Osteocyte (in vitro differentiated cells): ENCODE measurements at places on chromosomes 1 and 21.

DNA sequence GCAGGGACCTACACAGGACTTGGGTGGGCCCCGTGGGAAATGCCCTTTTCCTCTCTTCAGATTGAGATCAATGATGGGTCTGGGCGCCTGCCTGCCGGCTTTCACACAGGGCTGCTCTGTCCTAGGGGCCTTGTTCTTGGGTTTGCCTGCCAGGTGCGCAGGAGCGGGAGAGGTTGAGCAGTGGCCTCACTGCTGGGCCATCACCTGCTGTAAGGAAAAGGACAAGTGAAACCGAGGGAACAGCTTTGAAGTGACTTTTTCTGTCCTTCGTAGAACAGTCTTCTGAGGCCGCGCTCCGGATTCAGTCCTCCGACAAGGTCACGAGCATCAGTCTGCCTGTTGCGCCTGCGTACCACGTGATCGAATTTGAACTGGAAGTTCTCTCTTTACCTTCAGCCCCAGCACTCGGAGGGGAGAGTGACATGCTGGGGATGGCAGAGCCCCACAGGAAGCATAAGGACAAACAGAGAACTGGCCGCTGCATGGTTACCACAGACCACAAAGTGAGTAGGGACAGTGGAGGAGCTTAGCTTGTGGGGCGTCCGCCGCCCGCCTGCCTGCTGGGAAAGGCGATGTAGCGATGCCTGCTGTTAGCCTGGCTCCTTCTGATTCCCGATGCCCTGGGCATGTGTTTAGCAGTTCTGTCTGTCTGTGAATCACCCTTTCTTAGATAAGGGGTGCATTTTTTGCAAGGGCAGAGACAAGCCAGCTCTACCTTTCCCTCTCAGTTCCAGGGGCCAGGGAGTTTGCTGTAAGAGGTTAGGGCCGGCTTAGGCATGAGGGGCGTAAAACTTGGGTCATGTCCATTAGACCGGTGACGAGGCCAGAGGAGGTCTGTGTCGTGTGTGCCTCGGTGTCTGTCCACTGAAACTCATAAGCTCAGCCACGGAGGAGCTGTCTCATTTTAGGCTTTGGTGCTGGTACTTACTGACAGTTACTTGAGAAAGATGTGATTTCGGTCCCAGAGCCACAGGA, 19.5 kb upstream of the PWP2 start:
- H3K36me3 ChIP-seq = peaks cover 62% of the 10 kb centered on the region
- H3K4me1 ChIP-seq = no peaks in the 10 kb centered on the region
- no peak overlapping the region for H3K27ac ChIP-seq
- no peak overlapping the region for H3K4me3 ChIP-seq
- peak; percentile 82 for DNase-seq

GRCh38 chr1:208917723-208918122, 665.8 kb upstream of the CAMK1G start:
- no peak for DNase-seq
- no peak overlapping the region for H3K27ac ChIP-seq
- H3K36me3 ChIP-seq = no peaks in the 10 kb centered on the region
- H3K4me3 ChIP-seq = no peak overlapping the region

DNA sequence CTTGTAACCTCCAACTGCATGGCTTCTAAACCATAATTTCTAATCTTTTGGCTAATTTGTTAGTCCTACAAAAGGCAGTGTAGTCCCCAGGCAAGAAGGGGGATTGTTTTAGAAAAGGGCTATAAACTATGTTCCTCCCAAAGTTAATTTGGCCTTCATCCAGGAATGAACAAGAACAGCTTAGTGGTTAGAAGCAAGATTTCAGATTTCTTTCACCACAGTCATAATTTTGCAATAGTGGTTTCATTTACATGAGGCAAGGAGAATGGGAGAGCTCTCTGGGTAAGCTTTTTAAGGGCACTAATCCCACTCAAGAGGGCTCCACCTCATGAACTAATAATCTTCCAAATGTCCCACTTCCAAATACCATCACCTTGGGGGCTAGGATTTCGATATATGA, 1353.9 kb downstream of the NCAM2 start:
- H3K4me1 ChIP-seq = peaks cover 2% of the 10 kb centered on the region
- no peaks in the 10 kb centered on the region for H3K36me3 ChIP-seq
- DNase-seq = no peak

DNA sequence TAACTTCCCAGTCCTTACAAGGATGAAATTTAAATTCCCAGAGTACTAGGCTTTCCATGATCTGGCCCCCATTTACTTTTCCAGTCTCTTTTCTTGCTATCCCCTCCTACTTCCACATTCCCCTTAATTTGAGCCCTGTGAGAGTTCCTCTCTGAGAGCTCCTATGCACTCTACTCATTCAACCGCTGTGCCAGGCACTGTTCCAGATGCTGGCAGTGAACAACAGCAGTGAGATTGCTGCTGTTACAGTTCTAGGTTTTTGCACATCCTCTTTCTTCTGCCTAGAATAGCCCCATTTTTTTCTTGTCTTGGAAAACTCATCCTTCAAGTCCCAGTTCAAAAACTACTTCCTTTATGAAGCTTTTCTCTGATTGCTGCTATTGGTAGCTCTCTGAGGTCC, 18.8 kb downstream of the ATF6 start:
- DNase-seq = no peak
- H3K27me3 ChIP-seq = no peaks in the 10 kb centered on the region
- H3K4me1 ChIP-seq = peaks cover 6% of the 10 kb centered on the region

DNA sequence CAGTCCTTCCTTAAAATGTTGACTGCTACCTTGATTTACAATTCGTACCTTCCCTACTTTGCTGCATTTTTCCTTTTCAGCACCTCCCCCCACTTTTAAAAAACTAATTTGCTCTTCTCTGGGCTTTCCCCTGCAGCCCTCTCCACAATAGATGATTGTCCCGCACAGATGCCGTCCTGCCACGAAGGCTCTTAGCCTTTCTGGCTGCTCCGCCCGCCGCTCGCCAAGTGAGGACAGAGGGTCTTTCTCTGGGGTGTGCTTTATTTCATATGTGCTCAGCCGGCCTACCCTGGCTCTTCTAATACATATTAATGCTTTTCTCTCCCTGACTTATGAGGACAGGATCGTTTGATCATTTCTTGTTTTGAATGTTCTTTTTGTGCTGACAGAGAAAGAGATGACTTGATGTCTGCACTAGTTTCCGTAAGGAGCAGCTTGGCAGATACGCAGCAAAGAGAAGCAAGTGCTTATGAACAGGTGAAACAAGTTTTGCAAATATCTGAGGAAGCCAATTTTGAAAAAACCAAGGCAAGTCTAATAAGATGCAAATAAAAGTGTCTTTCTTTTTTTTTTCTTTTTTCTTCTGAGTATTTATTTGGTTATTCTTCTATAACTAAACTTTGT, 60.6 kb downstream of the SDCCAG8 start:
- DNase-seq = no peak
- H3K4me1 ChIP-seq = peaks cover 20% of the 10 kb centered on the region
- no peaks in the 10 kb centered on the region for H3K27me3 ChIP-seq

DNA sequence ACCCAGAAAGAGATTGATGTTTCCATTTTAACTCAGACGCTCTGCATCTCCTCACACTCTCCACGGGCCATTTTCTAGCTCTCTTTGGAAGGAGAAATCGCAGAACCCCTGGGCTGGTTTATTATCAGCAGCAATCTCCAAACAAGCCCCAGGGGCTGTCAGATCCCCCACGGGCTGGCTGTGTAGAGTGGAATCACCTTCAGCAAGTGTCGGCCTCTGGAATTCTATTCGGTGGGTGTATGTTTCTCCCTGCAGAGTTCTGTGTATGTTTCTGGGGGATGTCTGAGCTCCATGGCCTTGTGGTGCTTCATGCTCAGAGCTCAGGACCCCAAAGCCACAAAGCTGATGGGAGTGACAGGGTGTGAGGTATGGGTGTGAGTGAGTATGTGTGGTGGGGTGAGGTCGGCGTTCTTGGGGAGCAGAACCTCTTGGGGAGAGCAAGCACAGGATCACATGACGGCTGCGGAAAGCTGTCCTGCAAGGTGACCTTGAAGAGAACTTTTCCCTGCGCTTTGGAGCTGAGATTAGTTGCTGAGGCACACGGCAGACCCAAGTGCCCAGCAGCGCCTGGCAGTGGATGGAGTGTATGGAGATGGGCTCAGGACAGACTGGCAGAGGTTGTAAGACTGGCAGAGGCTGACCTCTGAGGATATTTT, 489 bp downstream of the ACOT11 start:
- H3K4me3 ChIP-seq = no peak overlapping the region
- no peaks in the 10 kb centered on the region for H3K36me3 ChIP-seq
- peaks cover 2% of the 10 kb centered on the region for H3K27me3 ChIP-seq
- no peak overlapping the region for H3K27ac ChIP-seq

DNA sequence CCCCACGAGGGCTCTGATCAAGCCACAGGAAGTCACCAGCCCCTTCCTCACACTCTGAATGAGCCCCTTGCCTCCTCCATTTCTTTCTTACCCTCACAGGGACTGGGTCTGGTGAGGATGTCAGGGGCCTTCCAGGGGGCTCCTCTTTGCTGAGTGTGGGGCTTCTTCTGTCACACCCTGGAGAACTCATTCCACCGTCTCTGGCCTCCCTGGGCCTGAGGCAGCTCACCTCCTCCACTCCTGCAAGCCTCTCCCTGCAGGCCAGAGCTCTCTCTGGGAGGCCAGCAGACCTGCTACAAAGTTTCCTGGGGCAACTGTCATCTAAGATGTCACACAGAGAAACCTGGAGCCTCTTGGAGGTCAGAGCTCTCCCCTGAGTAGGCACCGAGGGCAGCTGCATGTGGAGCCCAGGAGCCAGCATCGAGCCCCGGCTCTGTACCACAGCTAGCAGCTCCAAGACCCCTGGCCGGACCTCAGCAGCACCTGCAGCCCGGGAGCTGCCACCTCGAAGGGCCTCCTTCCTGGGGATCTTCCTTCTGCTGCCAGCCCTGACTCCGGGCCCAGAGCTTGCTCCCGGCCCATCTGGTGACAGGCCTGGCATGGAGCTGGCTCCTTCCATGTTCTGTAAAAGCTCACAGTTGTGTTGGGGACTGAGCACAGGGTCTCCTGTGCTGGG, 1.1 kb downstream of the SPOCD1 start:
- H3K27ac ChIP-seq = no peak overlapping the region
- no peak for DNase-seq
- no peaks in the 10 kb centered on the region for H3K4me1 ChIP-seq

GRCh38 chr1:21007876-21008275, 168.8 kb downstream of the EIF4G3 start:
- H3K4me3 ChIP-seq = no peak overlapping the region
- H3K27ac ChIP-seq = no peak overlapping the region
- no peaks in the 10 kb centered on the region for H3K36me3 ChIP-seq
- DNase-seq = no peak
- H3K4me1 ChIP-seq = peaks cover 29% of the 10 kb centered on the region

GRCh38 chr1:205075642-205076155, 8.6 kb downstream of the TMEM81 start:
- no peak overlapping the region for H3K4me3 ChIP-seq
- no peaks in the 10 kb centered on the region for H3K36me3 ChIP-seq
- no peak for DNase-seq
- H3K27ac ChIP-seq = no peak overlapping the region
- no peaks in the 10 kb centered on the region for H3K27me3 ChIP-seq

- no peaks in the 10 kb centered on the region for H3K4me1 ChIP-seq
- no peak overlapping the region for H3K27ac ChIP-seq
- no peak overlapping the region for H3K4me3 ChIP-seq
- no peak for DNase-seq
- H3K27me3 ChIP-seq = no peaks in the 10 kb centered on the region
- H3K36me3 ChIP-seq = peaks cover 12% of the 10 kb centered on the region
These were observed 80.1 kb downstream of the TTLL7 start for GRCh38 chr1:83918688-83919285.

DNA sequence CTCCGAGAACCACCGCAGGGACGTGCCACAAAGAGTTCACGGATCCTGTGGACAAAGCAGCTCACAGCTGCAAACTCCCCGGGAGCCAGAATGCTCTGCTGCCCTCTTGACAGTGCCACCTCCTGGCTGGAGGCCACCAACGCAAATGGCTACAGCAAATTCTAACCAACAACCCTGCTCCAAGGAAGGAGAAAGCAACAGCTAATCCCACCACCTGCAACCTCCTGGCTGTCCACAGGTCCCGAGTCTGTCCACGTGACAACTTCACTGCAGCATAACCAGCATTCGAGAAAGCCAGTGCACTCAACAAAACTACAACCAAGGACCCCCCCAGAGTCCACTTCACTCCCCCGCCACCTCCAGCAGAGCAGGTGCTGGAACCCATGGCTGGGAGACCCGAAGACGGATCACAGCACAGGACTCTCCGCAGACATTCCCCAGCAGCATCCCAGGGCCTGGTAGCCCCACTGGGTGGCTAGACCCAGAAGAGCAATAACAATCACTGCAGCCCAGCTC, 17.3 kb downstream of the POFUT2 start:
- H3K27ac ChIP-seq = no peak overlapping the region
- H3K36me3 ChIP-seq = peaks cover 18% of the 10 kb centered on the region

DNA sequence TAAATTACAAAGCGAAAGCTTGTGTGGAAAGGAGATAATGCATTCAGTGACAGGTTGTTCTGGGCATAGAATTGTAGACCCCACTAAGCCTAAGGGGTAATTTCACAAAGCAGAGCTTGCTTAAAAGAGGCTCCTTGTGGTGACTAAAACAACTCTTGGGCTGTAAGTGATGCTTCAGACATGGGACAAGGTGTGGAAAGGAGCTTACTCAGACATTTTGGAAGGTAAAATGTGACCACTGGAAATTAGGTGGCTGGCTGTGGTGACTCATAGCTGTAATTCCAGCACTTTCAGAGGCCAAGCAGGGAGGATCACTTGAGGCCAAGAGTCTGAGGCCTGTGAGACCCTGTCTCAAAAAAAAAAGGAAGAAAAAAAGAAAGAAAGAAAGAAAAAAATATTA, 51.1 kb upstream of the LRRC8C start:
- no peaks in the 10 kb centered on the region for H3K27me3 ChIP-seq
- no peak overlapping the region for H3K4me3 ChIP-seq
- peaks cover 5% of the 10 kb centered on the region for H3K36me3 ChIP-seq
- H3K4me1 ChIP-seq = no peaks in the 10 kb centered on the region

DNA sequence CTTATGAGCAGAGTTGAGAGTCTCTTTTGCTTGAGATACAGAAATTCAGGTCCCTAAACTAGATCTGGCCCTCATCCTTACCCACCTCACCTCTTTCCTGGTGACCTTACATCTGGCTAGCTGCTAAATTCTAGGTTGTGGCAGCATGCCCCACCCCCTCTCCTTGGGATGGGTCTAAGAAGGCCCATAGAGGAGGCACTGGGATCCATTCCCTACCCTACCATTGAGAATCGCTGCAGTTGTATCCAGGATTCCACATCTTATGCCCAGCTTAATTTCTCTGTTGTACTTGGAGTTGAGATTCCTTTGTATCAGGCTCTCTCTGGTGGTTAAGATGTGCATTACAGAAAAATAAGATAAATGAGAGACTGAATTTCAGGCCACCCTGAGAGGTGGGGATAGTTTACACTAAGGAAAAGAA, 9.5 kb upstream of the TMEM39B start:
- H3K4me1 ChIP-seq = peaks cover 60% of the 10 kb centered on the region
- no peaks in the 10 kb centered on the region for H3K27me3 ChIP-seq
- peaks cover 30% of the 10 kb centered on the region for H3K36me3 ChIP-seq
- no peak for DNase-seq
- H3K4me3 ChIP-seq = no peak overlapping the region

DNA sequence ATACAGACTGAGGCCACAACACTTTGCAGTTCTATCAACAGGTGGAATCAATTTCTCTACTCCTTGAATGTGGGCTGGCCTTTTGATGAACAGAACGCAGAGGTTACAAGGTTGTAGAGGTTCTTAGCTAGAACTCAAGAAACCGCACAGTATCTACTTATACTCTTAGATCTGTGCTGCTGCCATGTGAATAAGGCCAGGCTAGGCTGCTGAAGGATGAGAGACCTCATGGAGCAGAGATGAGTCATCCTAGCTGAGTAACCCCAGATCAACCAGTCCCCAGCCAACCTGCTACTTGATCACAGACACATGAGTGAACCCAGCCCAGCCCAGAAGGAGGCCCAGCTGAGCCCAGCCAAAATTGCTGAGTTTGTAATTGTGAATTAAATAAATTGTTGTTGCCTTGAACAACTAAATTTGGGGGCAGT, 35.3 kb upstream of the BCAR3 start:
- no peak overlapping the region for H3K27ac ChIP-seq
- no peaks in the 10 kb centered on the region for H3K27me3 ChIP-seq
- H3K4me1 ChIP-seq = peaks cover 10% of the 10 kb centered on the region
- peaks cover 3% of the 10 kb centered on the region for H3K36me3 ChIP-seq
- no peak overlapping the region for H3K4me3 ChIP-seq
